ENCODE measurements at places on chromosomes 6 and 20. TPM values are rescaled to one million over a fixed set of nuclear protein-coding genes. Genes with fewer than 3 reads are reported as not detected.

The PERP gene
- 21.1 TPM for total RNA-seq

The SMIM8 gene
- total RNA-seq, result 4.4 TPM

The PI3 gene
- not detected for total RNA-seq

The MUC21 gene
- total RNA-seq, result not detected

The NMBR gene
- 0.37 TPM for total RNA-seq

All from subcutaneous preadipocyte (primary cell).